ENCODE measurements at places on chromosomes 16 and 17. TPM values are rescaled to one million over a fixed set of nuclear protein-coding genes. Genes with fewer than 3 reads are reported as not detected.

LRRC45 gene
- total RNA-seq = 20.2 TPM

EPN3 gene
- total RNA-seq = not detected

NHERF2 gene
- total RNA-seq = not detected

DNA sequence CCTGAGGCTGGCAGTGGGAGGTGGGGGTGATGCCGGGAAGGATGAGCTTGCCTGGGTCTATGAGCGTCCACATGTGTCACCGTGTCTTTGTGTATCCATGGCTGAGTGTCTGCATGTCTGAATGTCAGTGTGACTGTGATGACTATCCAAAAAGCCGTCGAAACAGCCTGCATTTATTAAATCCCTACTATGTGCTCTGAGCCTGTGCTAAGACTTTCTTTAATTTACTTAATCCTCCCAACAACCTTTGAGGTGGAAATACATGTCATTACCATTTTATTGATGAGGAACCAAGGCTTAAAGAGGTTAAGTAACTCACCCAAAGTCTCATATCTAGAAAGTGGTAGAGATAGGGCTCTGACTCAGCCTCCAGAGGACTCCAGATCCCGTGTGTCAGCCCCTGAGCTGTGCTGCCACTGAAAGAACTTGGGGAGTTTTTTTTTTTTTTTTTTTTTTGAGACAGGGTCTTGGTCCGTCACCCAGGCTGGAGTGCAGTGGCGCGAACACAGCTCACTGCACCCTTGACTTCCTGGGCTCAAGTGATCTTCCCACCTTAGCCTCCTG, 20.0 kb downstream of the ARHGAP23 start:
- no peak for DNase-seq

DNA sequence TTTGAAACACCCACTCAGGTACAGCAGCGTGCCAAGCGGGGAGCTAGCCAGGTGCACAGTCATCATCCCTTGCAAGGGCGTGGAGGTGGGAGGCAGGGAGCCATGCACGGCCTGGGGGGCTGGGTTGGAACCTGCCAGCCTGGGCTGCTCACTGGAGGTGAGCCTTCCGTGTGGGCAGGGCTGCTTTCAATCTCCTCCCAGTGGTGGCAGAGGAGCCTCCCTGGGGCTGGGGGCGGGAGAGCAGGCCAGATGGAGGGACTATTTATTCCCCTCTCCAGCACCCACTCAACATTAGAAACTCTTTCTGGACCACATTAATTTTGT, 90.3 kb downstream of the KATNIP start:
- no peak for DNase-seq

GRCh38 chr17:39151150-39151942, at the start of gene PLXDC1:
TSS of gene PLXDC1 (minus strand) at chr17:39151637. CDS start at chr17:39151437, 200 bp downstream.
- DNase-seq = no peak

Data from Karpas-422 (cell line).